Activated CD8-positive, alpha-beta memory T cell treated with anti-CD3 and anti-CD28 coated beads for 1 hour (primary cell): ENCODE measurements at places on chromosomes 2 and 18.

- no peak for DNase-seq
Observed at GRCh38 chr2:143329288-143329687, 200.1 kb downstream of the ARHGAP15 start.

DNA sequence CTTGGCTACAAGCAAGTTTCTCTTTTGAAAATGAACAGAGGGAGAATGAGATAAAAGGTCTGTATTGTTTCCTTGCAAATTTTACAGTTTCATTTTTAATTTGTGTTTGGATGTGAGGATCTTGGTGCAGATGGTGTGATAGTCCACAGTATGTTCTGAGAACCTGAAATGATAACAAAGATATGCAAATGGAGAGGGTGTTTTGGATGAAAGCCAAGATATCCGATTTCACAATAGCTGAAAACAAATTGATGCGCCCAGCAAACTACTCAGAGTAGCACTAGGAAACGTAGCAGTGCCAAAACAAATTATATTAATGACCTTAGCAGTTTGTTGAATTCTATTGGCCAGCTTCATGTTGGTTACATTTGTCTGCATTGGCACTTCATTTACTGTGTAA is 683.5 kb downstream of the TMEM182 start:
- DNase-seq, result no peak

DNA sequence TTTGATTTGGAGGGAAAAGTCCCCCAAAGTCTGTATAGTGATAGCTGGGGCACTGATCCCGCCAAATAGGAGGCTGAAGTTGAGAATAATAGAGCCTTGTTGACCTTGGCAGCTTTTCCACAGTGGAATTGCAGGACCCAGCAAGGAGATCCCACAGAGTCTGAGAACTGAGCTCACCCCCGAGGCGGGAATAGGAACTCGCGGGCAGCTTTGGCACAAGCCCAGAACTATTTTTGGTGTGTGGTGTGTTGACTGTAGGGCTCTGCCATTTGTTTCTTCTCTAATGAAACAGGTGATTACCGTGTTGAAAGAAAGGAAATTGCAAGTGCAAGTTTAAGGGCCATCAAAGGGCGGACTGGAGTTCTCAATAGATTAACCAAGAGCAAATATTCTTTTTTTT is 34.0 kb downstream of the SH3RF3 start:
- no peak for DNase-seq

DNA sequence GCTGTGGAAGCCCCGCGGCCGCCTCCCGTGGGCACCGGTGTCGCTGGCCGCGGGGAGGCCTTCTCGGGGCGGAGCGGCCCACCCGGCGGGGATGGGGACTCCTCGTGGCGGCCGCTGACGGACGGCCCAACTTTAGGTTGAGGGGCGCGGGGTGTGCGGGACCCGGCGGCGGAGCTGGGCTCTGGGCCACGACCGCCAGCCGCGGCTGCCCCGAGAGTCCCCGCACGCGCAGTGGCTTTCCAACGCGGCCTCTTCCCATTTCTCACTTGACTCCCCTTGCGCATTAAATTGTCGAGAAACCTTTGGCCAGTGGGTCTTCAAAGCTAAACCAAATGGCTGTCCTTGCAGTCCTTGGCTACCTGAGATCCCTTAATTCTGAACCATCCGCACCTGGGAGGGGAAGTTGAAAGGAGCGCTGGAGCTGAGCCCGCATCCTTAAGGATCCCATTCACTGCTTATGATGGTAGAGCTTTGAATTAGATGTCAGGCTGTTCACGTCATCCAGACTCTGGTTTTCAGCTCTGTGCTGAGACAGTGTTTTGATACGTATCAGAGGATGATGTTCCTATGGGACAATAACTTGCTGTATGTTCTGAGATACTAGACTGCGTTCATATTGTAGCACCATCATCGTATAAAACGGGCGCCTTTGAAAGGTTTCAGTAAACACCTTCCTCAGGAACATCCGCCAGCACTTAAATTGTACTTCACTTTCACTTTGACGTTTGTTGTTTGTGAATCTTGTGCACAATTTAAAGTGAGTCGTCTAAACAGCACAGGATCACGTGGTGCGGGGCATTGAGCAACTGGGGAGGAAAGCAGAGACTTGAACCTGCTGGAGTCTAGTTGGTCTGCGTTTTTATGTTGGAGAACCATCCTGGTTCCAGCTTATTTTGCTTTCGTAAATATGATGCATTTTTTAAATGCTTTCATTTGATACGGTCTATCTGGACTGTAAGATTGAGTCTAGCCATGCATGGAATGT is 874 bp downstream of the CLIP4 start:
- DNase-seq, result peak; percentile 40

DNA sequence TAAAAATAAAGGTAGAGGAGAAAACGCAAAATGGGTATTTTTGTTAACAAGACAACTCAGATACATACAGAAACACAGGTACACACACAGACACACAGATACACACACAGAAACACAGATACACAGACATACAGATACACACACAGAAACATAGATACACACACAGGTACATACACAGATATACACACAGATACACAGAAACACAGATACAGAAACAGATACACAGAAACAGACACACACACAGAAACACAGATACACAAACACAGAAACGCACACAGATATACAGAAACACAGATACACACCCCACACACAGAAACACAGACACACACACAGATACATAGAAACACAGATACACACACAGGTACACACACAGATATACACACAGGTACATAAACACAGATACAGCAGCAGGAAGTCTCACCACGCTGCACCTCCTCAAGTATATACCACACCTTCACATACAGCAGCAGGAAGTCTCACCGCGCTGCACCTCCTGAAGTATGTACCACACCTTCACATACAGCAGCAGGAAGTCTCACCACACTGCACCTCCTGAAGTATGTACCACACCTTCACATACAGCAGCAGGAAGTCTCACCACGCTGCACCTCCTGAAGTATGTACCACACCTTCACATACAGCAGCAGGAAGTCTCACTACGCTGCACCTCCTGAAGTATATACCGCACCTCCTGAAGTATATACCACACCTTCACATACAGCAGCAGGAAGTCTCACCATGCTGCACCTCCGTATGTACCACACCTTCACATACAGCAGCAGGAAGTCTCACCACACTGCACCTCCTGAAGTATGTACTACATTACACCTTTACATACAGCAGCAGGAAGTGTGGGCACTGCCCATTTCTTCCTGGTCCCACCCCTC is 250.5 kb downstream of the HDAC4 start:
- DNase-seq, result no peak

DNA sequence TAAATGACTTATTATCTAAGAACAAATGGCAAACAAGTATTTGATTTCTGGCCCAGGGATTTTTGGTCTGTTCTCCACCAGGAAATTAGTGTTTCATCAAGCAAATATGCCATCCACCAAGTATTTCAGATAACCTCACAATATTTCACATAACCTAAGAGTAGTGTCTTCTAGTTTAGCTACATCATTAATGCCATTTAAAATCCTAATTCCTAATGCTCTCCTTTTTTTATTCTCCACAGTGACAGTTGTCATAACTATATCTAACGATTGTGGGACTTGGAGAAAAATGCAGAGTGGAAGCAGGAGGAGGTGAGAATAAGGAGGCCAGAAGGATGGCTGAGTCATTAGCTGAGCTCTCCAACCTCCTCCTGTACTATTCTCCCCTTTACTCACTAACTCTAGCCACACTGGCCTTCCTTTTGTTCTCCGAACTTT is 58.5 kb upstream of the CTLA4 start:
- DNase-seq, result no peak

DNA sequence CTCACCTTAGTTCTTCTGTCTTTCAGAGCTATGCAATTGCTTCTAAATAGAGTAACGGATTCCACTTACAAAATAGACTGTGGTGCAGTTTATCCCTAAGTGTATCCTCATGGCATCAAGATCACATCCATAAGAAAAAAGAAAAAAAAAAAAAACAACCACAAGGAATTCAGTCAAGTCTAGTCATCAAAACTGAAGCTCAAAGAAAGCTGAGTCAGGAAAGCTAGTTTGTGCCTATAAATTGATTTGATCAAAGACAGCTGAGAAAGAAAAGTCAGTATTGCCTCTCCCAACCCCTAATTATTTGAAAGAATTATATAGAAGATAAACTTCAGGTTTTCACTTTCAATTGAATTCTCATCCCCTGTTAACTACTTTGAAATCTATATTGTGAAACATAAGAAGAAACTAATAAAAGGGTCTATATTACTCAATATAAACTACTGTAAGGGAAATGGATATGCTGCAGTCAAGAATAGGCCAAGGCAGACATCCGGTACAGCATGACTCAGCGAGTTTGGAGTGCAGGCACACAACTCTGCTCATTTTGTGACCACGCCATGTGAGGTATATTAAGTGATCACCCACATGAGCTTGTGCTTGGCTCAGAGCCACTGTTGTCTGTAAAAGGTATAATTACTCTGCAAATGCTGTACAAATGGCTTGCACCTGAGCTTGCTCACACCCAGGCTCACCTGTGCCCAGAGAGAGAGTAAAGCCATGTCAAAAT is 568.1 kb upstream of the CRIM1 start:
- no peak for DNase-seq

- DNase-seq, result no peak
Observed at GRCh38 chr2:67570611-67571010, 173.5 kb downstream of the ETAA1 start.

- DNase-seq, result no peak
Observed at GRCh38 chr18:8802017-8802672, 96.8 kb downstream of the MTCL1 start.

- DNase-seq, result no peak
Observed at GRCh38 chr2:21263622-21264021, 139.9 kb downstream of the TDRD15 start.

GRCh38 chr2:23219666-23220065 is 165.3 kb upstream of the KLHL29 start:
- DNase-seq, result no peak

DNA sequence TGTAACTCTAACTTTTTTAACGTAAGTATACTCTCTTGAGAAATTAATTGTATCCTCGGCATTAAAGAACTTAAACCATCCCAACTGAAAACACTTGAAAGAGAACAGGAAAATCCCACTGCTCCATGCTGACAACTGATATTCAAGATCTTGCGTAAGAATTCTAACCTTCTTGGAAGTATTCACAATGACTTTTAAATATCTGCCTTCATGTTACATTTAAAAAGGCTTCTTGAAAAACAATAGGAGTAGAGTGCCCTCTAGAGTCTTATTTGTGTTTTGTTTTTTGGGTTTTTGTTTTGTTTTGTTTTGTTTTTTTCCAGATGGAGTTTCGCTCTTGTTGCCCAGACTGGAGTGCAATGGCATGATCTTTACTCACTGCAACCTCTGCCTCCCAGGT is 65.4 kb upstream of the DNAJC10 start:
- DNase-seq, result no peak

DNA sequence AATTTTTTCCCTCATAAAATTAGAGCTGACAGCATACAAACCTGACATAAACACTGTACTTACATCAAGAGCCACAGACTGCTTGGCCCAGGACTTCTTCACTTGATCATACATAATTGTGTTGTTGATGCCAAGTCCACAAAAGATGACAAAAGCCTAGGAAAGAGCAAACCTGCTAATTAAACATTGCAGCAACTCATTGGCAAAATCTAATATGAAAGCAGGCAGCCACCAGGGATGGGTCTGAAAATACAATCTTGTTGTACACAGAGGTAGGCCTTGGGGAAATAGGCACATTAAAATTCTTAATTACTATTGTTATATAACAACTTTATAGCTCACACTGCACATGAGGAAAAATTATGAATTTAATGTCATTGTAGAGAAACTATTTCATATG is 255.8 kb downstream of the PDE11A start:
- DNase-seq, result no peak

DNA sequence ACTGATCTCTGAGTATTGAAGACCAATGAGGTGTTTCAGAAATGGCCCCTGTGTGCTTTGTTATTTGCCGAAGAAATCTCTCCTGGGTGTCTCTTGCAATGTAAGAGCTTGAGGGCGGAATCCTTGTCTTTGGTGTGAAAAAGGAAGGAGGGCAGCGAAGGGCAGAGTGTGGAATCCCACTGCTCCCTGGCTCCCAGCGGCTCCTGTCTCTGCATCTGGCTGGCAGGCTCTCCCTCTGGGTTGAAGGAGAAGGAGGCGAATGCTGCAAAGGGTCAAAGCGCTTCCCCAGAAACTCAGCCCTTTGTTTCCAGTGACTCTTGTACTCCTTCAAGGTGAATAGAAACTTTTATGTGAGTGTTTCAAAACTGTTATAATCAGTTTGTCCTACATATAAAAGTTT is 457.5 kb downstream of the CNTNAP5 start:
- no peak for DNase-seq

GRCh38 chr2:110732422-110733413 is at the start of gene ACOXL:
ACOXL (plus strand) TSS chr2:110732573; CDS start chr2:110768390, 35,817 bp downstream.
- DNase-seq, result no peak

DNA sequence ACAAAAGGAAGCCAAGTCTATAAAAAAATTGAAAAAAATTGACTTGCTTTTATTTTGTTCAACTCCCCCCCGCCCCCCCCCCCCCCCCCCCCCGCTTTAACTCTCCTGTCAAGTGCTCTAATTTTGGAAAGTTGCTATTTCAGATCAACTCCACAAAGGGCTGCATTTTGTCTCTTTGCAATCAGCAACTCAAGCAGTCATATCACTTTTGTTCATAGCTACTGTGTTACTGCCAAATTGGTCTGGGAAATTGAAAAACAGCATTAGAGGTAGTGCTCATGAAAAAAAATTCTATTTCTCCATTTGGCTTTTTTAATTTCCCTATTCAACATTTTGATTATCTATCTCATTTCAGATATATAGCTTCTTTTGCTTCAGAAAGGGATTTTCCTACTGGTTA is 531.8 kb downstream of the LRP1B start:
- no peak for DNase-seq

DNA sequence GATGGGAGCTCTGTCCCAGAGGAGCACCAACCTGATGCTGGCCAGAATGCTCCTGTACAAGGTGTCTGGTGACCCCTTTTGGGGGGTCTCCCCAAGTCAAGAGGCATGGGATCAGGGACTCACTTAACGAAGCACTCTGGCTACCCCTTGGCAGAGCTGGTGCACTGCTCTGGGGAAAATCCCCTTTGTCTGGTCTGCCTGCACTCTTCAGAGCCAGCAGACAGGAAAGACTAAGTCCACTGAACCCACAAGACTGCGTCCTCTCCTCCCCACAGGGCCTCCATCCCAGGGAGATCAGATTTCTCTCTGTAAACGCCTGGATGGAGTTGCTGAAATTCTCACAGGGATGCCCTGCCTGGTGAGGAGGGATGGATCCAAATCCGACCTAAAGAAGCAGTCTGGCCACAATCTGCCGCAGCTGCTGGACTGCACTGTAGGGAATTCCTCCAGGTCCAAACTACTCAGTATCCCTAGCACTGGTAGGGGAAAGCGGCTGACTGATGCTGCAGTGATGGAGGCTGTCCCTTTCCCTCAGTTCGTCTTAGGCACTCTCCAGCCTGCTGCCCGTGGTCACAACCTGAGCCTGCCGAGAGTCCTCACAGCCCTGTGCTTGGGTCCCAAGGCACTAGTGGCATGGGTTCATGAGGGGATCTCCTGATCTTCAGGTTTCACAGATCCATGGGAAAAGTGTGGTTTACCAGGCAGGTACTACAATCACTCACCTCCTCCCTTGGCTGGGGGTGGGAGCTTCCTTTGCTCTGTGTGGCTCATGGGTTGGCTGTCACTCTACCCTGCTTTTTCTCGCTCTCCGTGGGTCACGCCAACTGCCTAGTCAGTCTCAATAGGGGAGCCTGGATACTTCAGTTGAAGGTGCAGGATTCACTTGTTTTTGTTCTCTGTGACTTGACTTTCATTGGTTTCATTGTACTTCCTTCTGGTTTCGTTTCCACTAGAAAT is 98.6 kb downstream of the SLC4A10 start:
- DNase-seq, result no peak
